Lung (tissue), 17 donors: ENCODE measurements at places on chromosomes 2 and 18.

DNA sequence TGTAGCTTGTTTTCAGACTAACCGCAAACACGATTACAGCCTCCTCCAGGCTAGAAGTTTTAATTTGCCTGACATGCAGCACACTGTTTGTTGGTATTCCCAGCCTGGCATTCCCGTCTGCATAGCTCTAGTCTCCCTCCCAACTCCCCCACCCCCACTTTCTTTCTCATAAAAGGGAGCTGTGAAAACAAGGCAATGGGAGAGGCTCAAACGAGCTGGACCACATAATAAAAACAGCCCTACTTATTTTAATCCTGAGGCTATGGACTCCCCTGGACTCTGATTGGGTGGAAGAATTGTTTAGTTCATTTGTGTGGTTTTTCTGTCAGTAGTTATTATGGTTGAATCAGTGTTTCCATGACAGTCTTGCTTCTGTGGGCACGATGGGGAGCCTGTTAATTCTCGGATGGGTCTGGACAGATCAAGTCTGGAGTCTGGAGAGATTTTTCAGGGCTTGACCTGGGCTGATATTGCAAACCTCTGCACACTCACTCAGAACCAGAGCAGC is 1.2 kb downstream of the STON1 start:
- DNase-seq = peak; percentile 80

GRCh38 chr2:178530625-178531142 is 50.4 kb downstream of the PLEKHA3 start:
- DNase-seq = no peak

GRCh38 chr2:143937723-143938350 is 582.1 kb downstream of the ZEB2 start:
- DNase-seq = peak; percentile 46

- DNase-seq = no peak
Observed at GRCh38 chr2:221343524-221343923, 228.6 kb downstream of the EPHA4 start.

- no peak for DNase-seq
Observed at GRCh38 chr2:150681120-150681804, 193.8 kb upstream of the RND3 start.

DNA sequence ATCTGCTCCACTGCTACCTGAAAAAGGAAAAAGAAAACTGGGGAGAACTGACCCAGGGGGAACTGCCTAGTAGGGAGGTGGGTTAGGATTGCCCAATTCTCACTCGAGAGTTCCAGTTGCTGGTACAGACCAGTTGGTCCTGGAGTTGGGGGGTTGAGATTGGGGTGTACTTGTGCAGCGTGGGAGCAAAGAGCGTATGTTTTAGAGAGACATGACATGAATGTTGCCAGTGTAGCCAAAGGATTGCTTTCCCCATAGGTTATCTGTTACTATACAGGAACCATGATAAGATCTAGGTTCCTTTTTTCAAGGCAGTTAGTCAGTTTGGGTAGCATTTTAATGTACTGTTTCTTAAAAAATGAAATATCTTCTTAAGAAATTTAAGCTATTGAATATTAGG is 68.6 kb downstream of the APLF start:
- no peak for DNase-seq

DNA sequence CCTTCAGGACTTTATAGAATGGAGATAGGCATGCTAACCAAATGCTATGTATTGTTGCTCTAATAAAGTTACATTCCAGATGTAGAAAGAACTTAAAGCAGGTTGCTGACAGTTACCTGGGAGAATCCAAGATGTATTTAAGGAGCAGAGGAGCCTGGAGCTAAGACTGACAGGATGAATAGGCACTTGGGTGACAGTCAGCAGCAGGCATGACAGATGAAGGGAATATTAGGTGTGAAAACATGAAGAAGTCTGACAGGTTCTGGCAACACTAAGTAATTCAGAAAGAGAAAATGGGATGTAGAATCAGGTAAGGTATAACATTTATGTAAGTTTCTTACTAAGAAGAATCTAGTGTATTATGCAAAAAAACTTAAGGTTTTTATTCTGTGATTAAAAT is 232.0 kb downstream of the DSC3 start:
- DNase-seq = no peak

- no peak for DNase-seq
Observed at GRCh38 chr2:38147333-38148121, 71.6 kb upstream of the CYP1B1 start.

GRCh38 chr2:854460-854859 is 96.2 kb upstream of the SNTG2 start:
- DNase-seq = no peak

GRCh38 chr18:59395226-59396175 is 36.4 kb upstream of the LMAN1 start:
- DNase-seq = no peak

DNA sequence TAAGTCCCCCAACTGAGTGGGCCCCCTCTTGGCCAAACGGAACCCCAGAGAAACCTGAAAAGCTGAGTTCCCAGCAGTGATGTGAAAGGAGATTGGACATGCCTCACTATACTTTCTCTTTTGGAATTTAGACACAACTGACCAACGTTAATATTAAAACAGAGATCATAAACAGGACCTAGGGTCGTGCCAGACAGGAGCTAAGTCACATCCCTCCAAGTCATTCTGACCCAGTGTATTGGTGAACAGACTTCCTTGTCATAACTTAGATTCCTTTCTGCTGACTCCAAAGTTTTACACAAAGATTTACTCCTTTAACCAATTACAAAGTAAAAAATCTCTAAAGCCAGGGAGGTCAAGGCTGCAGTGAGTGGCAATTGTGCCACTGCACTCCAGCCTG is 46.9 kb downstream of the UXS1 start:
- DNase-seq = no peak

DNA sequence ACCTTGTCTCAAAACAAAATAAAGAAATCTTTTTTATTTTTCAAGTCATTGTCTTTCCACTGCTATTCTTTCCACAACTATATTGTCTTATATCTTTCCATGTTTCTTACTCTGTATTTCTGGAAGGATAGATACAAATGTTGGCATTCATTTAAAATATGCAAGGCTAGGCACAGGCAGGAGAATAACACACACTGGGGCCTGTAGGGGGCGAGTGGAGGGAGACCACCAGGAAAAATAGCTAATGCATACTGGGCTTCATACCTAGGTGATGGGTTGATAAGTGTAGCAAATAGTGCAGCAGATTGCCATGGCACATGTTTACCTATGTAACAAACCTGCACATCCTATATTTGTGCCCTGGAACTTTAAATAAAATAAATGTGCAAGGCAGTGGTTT is 9.6 kb downstream of the MRPL30 start:
- no peak for DNase-seq

GRCh38 chr18:48607056-48607984 is 68.5 kb downstream of the CTIF start:
- peak; percentile 67 for DNase-seq

DNA sequence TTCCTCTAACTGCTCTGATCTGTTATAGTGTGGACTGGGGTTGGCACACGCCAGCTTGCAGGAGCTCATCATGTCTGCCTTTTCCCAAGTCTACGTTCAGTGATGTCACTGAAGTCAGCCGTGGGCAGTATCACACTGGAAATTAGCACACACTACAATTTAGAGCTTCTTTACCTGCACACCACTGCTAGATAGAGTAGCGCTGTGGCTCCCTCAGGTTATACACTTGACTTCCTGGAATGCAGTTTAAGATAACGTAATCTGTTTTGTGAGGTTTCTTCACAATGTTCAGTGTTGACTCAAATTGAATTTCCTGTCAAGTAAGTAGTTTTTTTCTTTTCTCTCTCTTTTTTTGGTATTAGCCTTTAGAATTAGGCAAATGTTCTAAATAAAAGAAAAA is 487.2 kb downstream of the DCDC2C start:
- DNase-seq = peak; percentile 50

- peak; percentile 36 for DNase-seq
Observed at GRCh38 chr2:5548991-5549715, 143.0 kb upstream of the SOX11 start.

- DNase-seq = no peak
Observed at GRCh38 chr2:70959851-70960832, 18.3 kb upstream of the ANKRD53 start.

DNA sequence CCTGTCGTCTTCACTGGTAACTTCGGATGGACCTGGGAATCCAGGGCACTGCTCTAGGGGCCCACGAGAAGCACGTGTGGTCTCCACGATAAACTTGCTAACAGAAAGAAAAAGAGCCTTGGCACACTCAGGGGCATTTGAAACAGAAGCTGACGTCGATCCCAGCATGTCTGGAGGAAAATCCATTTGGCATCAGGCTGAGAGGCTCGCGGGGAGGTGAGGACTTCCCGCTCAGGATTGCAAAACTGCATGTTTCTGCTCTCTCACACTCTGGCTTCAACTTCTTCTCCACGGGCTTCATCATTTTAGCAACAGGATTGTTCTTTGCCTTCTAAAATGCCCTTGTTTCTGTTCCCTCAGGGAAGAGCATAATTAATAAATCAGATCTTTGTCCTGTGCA is 181.7 kb upstream of the COPS8 start:
- no peak for DNase-seq

DNA sequence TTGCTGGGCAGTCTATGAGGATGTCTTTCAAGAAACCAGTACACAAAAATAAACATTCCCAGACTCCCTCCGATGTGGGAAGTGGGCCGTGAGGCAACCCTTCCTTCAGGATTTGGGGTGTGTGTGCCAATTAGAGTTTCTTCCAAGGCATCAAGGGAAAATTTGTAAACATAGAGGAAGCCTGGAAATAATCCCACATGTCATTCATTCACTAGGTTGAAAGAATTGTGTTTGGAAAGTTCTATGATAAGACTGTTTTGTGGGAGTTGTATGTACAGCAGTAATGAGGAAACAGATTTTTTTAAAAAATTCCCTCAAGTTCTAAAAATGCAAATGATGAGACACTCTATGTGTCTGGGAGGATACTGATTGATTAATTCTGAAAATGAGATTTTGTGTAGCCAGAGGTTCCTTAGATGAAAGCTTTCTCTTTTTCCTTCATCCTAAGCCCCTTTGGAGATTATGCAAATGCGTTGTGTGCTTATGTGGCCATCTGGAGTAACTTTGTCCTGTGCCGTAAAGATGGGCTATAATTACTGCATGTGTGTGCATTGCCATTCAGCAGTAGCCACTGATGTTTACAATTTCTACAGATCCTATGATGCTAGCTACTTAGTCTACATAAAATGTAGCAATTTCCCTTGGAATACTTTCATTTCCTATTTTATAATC is 107.8 kb upstream of the TPO start:
- DNase-seq = no peak

DNA sequence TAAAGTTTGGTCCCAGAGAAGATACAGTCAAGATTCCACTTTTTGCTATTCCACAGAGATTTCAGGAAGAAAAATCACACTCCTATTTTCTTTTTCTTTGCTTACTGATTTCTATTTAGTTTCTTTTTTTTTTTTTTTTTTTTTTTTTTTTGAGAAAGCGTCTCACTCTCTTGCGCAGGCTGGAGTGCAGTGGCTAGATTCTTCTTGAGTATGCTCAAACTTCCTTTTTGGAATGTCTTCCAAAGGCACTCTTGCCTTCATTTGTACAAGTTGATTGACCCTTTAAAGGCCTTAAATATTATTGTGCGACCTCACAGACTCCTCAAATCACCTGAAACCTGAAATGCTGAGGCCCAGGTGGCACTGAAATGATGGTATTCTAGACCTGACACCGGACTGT is 9.6 kb downstream of the SCN1A start:
- no peak for DNase-seq

GRCh38 chr2:120786038-120786960 is 50.6 kb downstream of the GLI2 start:
- no peak for DNase-seq

- no peak for DNase-seq
Observed at GRCh38 chr2:53636596-53636995, 131.0 kb upstream of the CHAC2 start.

DNA sequence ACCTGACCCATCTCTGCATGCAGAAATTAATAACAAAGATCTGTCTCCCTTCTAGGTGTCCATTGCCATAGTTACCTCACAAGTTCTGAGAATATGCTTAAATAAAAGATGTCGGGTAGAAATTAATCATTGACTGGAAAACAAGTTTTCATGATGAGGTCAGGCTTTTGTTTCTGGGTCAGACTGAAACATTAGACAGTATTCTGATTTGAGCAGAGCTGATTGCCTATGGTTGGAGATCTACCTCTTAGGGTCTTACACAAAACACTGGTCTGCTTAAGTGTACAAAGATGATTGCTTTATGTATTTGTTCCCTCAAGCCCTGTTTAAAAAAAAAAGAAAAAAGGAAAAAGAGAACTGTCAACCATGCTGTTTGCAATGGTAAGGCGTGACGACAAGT is 956.4 kb downstream of the CPS1 start:
- DNase-seq = no peak

DNA sequence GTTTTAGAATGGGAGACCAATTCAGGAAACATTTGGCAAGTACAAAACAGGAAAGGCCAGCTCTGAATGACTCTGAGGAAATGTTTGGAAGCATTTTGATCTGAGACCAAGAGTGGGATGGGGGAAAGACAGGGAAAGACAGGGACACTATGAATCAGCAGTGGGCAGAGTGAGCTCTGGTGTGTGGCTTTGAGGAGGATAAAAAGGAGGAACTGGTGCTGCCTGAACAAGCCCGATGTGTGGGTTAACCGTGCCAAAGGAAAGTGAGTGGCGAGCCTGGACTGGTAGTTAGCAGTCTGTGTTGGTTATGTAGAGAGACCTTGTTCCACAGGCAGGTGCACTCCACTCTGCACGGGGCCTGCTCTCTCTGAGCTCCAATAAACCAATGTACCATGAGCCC is 5.3 kb downstream of the MFSD6 start:
- no peak for DNase-seq
